Activated CD4-positive, alpha-beta memory T cell treated with anti-CD3 and anti-CD28 coated beads, Interleukin-2, amount 10 ng/mL, durations not matched to agents 7 days and 5 days (primary cell): ENCODE measurements at places on chromosomes 12 and 14. TPM values are rescaled to one million over a fixed set of nuclear protein-coding genes. Genes with fewer than 3 reads are reported as not detected.

FBXO33 gene
- total RNA-seq = 24.8 TPM

AQP6 gene
- not detected for total RNA-seq

FAM177A1 gene
- total RNA-seq = 51.5 TPM

GPR135 gene
- 1.0 TPM for total RNA-seq

SMIM41 gene
- total RNA-seq = not detected

GALNT8 gene
- total RNA-seq = 2.0 TPM

HOXC9 gene
- not detected for total RNA-seq

TNS2 gene
- total RNA-seq = 0.83 TPM

MYF5 gene
- total RNA-seq = not detected

BHLHE41 gene
- not detected for total RNA-seq

TCL1B gene
- total RNA-seq = not detected
